ENCODE measurements at places on chromosomes 6 and 20.
A peak's percentile ranks its signal among the peaks of the same experiment; 100 is the strongest.

- no peak for DNase-seq
These were observed 84.9 kb upstream of the TGM3 start for GRCh38 chr20:2210646-2211552.

- no peak for DNase-seq
These were observed 9.8 kb upstream of the POM121L2 start for GRCh38 chr6:27321901-27322300.

- no peak for DNase-seq
These were observed 286.2 kb downstream of the PREX1 start for GRCh38 chr20:48541581-48542071.

GRCh38 chr6:43193929-43194328, 11.9 kb downstream of the CUL9 start:
- DNase-seq = no peak

- no peak for DNase-seq
These were observed 35.6 kb downstream of the RIOK1 start for GRCh38 chr6:7424967-7425807.

GRCh38 chr6:89542081-89542857, 96.3 kb downstream of the LYRM2 start:
- no peak for DNase-seq

- no peak for DNase-seq
These were observed 341.6 kb downstream of the NRN1 start for GRCh38 chr6:5665173-5665572.

- no peak for DNase-seq
These were observed 9.9 kb downstream of the LPIN3 start for GRCh38 chr20:41350408-41350962.

GRCh38 chr6:72953971-72954381, 271.3 kb downstream of the KHDC1L start:
- no peak for DNase-seq

GRCh38 chr6:21679761-21680265, 86.3 kb downstream of the SOX4 start:
- DNase-seq = no peak

DNA sequence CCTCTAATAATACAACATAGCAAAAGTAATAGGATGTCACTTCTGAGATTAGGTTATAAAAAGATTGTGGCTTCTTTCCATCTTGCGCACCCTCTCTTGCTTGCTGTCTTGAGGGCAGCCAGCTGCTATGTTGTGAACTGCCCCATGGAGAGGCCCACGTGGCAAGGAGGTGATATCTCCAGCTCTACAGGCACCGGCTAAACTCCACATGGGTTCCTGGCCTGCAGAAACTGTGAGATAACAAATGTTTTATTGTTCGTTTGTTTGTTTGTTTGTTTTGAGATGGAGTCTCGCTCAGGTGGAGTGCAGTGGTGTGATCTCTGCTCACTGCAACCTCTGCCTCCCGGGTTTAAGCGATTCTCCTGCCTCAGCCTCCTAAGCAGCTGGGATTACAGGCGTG, 38.0 kb downstream of the CD40 start:
- no peak for DNase-seq

- DNase-seq = no peak
These were observed 2.2 kb upstream of the POPDC3 start for GRCh38 chr6:105181981-105182515.

DNA sequence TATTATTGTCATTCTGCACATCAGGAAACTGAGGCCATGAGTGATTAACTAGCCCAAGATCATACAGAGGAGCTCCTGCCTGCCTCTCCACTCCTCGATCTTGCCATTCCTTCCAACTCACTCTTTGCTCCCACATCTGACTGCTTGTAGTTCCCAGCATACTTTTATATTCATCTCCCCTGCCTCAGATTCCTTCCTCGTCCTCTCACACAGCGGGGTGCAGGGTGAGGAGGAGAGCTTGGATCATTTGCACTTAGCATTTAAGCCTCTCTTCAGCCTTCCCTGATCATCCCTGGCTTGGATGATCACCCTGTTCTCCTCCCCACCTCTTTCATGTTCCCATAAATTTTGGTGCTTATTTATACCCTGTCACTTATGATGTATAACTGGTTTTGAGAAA, 515.1 kb upstream of the SOX4 start:
- no peak for DNase-seq

GRCh38 chr6:50842861-50843384, 24.3 kb downstream of the TFAP2B start:
- DNase-seq = no peak

DNA sequence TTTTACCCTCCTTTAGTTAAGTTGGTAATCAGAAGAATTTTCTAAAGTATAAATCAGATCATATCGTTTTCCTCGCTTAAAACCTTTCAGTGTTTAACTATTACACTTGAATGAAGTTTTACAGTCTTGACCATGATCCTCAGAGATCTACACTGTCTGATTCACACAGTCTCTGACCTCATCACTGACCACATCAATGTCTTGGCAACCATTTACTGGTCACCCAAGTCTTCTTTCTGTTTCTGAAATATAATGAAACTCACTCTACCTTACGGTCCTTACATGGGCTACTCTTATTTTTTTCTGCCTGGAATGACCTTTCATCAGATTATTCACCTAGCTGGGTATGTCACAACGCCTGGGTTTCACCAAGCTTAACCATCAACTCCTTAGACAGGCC, 71.4 kb downstream of the ADGB start:
- no peak for DNase-seq

DNA sequence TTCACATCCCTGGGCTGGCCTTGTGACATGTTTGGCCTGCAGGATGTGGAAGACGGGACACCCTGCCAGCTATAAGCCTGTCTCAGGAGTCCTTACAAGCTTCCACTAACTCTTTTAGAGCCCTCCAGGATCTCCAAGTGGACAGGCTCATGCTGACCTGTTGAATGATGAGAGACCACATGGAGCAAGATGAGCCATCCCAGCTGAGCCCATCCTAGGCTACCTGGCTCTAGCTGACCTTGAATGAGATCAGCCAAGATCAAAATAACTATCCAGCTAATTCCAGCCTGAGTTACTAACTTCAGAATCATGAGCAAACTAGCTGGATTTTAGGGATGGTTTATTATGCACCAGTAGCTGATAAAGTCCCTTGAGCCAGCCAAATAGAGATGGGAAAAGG, 169.5 kb downstream of the TFAP2C start:
- no peak for DNase-seq

DNA sequence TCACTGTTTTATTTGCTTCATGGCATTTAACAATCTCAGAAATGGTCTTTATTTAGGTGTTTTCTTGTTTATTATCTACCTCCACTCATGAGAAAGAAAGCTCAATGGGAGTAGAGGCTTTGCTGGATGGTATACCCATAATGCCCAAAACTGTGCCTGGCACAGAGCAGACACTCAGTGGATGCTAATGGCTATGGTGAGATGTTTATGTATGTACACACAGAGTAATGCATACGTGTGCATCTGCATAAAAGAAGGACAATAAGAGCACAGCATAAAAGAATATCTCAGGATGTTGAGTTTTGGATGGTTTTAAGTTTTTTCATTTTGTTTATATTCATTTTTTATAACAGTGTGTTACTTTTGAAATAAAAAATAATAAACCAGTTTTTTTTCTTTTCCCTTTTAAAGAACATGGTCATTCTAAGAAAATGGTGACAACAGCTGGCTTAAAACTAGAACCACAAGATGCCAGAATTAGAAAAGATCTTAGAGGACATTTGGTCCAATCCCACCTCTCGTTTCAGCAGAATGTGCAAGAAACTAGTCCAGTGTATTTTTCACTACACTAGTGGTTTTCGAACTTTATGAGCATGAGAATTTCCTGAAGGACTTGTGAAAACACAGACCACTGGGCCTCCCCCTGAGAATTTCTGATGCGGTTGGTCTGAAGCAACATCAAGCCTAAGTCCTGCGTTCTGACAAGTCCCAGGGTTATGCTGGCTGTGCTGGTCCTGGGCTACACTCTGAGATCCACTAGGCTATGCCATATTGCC, 131.9 kb downstream of the FYN start:
- DNase-seq = no peak

DNA sequence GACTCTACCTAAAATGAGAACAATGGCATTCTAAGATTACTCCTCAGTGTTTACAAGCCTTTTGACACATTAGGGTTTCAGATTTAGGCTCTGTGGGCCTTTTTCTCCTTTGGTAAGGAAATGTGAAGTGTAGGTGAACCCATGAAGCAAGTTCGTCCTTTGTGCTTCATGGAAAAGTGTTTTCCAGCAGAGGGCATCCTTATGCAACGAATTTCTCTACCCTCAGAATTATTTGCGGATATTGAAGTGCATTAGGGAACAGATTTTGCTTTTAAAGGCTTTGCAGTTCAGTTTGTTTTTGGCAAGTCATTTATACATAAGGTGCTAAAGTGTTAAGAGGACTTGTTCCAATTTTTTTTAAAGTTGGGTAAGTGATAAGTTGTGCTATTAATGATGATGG, 55.7 kb upstream of the FERMT1 start:
- no peak for DNase-seq

DNA sequence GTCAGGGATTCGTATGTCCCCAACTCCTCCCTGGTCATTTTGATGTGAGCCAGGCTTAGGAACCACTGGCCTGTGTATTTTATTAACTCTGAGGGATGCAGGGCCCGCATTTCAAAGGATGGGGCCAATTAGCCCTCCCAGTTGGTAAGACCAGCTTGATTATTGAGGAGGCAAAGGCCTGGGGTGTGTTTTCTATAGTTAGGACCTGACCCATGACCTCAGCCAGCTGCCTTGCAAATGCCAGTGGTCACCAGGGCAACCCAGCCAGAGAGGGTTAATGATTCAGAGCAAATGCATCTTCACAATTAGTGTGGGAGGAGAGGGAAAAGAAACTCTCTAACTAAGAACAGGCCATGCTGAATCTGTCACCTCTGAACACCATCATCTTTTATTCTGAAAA, 835.4 kb downstream of the MAFB start:
- DNase-seq = no peak

GRCh38 chr6:45923831-45924391, 91.7 kb downstream of the CLIC5 start:
- peak; percentile 60 for DNase-seq

- no peak for DNase-seq
These were observed 156.0 kb downstream of the CEBPB start for GRCh38 chr20:50346374-50347283.

- DNase-seq = no peak
These were observed 390.6 kb upstream of the ID4 start for GRCh38 chr6:19446570-19446969.

DNA sequence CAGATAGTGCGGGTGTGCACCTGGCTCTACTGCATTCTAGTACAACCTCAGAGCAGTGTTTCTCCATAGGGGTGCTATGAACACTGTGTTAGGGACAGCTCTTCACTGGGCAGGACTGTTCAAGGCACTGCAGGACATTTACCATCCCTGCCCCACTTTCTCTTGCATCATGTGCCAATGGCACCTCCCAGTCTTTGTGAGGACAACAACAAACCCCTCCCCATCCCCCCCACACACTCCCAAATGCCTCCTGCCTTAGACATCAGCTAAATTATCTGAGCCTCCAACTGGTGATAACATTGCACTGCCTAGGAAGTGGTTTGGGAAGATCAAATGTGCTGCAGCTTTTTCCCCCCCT, 98.9 kb downstream of the FYN start:
- no peak for DNase-seq

GRCh38 chr6:165404697-165405096, 95.3 kb upstream of the C6orf118 start:
- no peak for DNase-seq

GRCh38 chr6:165220045-165220444, 89.4 kb downstream of the C6orf118 start:
- no peak for DNase-seq

DNA sequence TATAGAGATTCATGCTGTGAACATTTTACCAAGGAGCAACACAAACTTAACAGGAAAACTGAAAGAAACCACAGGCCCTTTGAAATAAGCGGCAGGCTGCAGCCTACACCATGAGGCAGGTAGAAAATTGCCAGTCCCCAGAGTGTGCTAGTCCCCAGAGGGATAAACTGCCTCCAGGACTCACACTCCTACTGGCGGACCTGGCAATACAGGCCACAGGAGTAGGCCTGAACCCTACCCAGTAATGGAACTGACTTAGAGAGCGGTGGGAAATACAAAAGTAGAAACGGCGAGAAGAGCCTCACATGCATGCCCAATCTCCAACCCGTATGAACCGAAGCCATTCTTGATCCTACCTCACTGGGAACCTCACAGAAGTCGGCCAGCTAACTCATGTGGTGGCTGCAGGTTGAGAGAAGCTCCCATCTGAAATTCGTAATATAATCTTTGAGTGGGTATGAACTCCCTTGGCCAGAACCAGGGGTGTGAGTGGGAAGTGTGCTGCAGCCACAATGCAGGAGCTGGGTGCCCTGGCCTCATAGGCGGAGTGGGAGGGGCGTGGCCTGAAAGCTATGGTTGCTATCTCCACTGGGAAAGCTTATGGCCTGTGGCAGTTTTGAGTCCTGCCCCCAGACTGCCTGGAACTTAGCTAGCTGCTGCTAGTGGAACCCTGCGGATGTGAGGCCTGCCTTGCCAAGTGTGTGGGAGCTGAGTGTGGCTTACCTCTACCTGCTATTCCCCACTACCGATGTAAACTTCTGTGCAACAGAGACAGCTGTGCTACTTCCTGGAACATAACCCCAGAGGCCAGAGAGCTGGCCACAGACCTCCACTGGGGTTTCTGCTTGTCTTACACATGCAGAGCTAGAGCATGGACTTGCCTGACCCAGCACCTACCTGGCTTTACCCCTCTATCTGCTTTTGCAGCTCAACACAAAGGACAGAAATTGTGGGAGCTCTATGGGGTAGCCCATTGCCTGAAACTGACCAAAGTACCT, 146.5 kb upstream of the COL21A1 start:
- DNase-seq = no peak

GRCh38 chr6:22598339-22598738, 29.0 kb downstream of the HDGFL1 start:
- no peak for DNase-seq

- DNase-seq = peak; percentile 76
These were observed 80.3 kb downstream of the ZDHHC14 start for GRCh38 chr6:157461000-157461915.

DNA sequence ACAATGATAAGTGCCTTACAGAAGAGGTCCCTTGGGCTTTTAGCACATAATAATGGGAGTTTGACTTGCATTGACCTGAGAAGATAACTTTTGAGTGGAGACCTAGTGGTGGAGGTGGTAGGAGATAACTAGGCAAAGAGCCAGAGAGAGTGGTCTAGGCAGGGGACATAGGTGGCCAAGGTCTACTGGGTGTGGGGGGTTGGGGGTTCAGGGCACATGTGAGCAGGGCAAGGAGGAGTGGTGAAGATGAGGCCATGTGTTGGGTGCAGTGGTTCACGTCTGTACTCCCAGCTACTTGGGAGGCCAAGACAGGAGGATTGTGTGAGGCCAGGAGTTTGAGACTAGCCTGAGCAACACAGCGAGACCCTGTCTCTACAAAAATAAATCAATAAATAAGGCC, 74.3 kb upstream of the CTNNBL1 start:
- no peak for DNase-seq

DNA sequence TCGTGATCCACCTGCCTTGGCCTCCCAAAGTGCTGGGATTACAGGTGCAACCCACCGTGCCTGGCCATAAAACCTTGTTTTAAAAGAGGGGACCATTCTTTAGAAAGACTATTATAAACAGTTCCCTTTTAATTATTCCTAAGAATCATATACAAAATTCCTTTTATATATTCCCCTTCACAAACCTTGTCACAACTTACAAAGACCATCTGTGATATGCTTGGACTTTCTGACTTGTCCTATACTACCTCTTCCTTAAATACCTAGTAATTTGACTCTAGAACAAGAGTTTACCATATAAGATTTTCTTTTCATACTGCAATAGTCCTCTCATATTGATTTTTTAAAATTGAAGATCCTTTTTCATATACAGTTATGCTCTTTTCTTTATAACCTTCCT, 135.8 kb upstream of the PRSS16 start:
- DNase-seq = no peak

GRCh38 chr6:95216555-95216954, 360.8 kb upstream of the MANEA start:
- no peak for DNase-seq

Measured in stimulated activated CD8-positive, alpha-beta memory T cell treated with anti-CD3 and anti-CD28 coated beads, Interleukin-15, amount 100 ng/mL, for 48 hours (primary cell).